Endothelial cell (in vitro differentiated cells): ENCODE measurements at places on chromosomes 11 and 22. TPM values are rescaled to one million over a fixed set of nuclear protein-coding genes. Genes with fewer than 3 reads are reported as not detected.
A peak's percentile ranks its signal among the peaks of the same experiment; 100 is the strongest.

DNA sequence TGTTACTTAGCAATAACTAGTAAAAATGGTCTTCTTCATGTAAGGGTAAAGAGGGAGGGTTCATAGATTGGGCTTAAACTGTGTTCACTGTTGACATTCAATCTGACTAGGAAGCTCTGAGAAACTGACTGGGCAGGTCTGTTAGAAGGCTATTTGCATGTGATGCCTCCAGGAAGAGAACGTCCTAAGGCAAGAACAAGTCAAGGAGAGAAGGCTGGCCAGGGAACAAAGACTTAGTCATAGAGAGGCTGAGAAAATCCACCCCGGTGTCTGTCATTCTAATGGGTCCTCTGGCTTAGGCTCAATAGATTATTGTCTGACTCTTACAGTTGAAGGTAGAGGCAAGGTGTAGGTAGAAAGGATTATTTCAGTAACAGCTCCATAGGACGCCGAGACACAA, 50.3 kb upstream of the CD44 start:
- no peaks in the 10 kb centered on the region for H3K36me3 ChIP-seq
- H3K4me3 ChIP-seq: no peak overlapping the region
- DNase-seq: no peak
- H3K4me1 ChIP-seq: peaks cover 17% of the 10 kb centered on the region

DNA sequence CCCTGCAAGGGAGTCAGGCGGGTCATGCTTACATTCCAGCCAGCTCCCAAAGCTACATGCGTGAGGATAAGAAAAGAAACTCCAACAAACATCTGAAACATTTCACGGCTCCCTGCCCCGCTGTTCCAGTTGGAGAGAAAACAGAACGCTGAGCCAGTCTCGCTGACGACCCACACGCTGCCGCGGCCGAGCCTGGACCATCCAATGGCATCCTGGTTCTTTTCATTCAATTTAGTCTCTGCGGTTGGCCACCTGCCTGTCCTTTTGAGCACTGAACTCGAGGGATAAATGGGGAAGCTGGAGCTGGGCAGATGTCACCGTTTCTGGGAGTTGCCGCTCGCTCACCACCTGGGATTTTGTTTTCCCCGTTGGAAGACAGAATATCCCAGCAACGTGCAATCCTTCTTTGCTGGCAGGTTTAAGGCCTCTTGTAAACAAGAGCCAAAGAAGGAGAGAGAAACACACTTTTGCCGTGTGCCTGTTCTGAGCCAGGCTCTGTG, 45.3 kb upstream of the SHISAL1 start:
- peaks cover 16% of the 10 kb centered on the region for H3K27me3 ChIP-seq
- H3K27ac ChIP-seq: no peak overlapping the region
- no peaks in the 10 kb centered on the region for H3K4me1 ChIP-seq
- no peak overlapping the region for H3K4me3 ChIP-seq

GRCh38 chr11:81332276-81332675, 1401.4 kb downstream of the FAM181B start:
- no peak overlapping the region for H3K27ac ChIP-seq
- DNase-seq: no peak

GRCh38 chr11:21119411-21119810, 450.0 kb downstream of the NELL1 start:
- no peak overlapping the region for H3K4me3 ChIP-seq
- no peak overlapping the region for H3K27ac ChIP-seq
- DNase-seq: no peak
- H3K4me1 ChIP-seq: peaks cover 5% of the 10 kb centered on the region

DNA sequence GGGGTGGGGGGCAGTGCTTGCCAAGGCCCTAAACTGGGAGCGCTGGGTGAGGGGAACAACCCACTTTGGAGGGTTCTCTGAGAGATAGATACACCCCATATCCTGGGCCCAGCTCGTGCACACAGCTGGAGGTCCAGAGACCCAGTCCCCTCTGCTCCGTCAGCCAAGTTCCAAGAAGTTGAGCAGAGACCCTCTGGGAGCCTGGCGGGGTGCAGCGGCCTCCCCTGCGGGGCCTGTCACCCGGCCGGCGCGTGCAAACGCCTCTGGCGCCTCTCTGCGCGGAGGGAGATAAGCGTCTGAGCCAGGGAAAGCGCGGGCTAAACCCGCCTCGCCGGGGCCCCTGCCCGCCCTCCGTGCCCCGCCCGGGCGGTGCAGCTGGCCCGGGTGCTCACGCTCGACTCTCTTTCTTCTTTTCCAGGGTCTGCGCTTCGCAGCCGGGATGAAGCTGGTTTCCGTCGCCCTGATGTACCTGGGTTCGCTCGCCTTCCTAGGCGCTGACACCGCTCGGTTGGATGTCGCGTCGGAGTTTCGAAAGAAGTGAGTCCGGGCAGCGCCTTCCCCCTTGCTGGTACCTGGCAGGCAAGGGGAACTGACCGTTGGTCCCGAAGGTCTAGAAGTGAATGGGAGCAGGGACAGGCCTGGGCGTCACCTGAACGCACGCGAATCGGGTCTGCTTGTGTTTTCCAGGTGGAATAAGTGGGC, 540 bp downstream of the ADM start:
- H3K4me1 ChIP-seq: peaks cover 36% of the 10 kb centered on the region
- DNase-seq: peak; percentile 48
- peak overlapping the region; percentile 95 for H3K4me3 ChIP-seq
- peaks cover 18% of the 10 kb centered on the region for H3K36me3 ChIP-seq
- peak overlapping the region; percentile 72 for H3K27ac ChIP-seq

DNA sequence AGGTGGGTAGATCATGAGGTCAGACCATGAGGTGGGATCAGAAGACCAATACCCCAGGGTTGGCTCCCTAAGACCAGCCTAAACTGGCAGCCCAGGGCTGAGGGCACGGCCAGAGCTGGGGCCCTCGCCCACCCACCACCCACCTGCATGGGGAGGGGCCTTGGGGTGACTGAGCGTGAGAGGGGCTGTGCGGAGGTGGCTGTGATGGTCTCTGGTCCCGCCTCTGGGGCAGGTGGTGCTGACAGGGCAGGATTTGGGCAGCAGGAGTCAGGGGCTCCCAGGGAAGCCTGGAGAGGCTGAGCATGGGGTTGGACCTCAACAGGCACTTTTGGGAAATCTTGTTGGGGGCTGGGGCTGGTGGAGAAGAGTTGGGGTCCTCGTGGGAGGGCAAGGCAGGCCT, 39.8 kb upstream of the MUC5AC start:
- no peak for DNase-seq
- no peak overlapping the region for H3K4me3 ChIP-seq

DNA sequence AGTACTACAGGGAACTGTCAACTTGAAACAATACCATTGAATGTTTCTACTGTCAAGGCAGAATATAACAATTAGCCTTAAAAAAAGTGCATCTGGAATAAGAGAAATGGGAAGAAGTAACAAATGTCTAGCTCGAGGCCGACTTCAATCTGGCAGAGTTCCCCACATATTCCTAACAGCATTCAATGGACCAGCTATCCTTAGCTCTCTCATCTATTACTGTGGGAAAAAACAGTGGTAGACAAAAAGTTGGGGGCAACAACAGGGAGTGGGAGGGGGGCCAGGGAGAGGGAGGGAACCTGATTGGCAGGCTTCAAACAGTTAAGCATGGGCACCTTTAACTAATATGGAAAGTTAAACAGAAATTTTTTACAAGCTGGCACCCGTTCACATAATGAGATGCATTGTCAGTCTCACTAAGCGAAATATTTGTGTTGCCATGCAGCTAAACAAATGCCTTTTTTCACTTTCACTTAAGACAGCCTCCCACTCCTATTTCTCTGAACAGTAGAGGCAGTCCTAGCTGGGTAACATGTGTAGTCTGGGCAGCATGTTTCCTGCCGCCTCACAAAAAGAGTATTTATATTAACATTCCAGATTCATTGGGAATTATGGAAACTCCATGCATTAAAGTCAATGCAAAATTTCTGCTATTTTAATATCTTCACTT, 62.2 kb upstream of the SOX6 start:
- no peak overlapping the region for H3K4me3 ChIP-seq
- no peak for DNase-seq
- peaks cover 10% of the 10 kb centered on the region for H3K4me1 ChIP-seq

DNA sequence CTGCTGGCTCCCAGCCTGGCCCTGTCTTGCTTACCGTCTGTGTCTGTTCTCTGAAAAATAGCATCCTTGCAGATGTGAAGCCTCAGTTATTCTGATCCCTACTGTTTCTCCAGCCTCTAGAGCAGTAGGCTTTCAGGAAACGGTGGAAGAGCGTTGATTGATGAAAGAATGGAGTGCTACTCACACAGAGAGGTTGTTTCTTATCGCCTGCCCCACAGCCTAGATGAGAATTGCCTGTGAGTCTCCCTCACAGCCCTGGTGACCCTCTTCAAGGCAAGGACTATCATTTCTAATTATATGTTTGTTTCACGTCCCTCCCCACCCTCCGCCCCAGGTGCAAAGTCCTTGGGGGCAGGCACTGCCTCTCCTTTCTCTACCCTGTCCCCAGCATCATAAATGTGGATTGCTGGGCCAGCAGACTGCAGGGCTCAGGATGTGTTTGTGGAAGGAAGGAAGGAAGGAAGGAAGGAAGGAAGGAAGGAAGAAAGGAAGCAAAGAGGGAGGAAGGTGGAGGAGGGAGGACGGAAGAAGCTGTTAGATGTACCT, 575.3 kb upstream of the B3GAT1 start:
- DNase-seq: no peak
- no peak overlapping the region for H3K4me3 ChIP-seq
- H3K36me3 ChIP-seq: no peaks in the 10 kb centered on the region
- H3K27me3 ChIP-seq: no peaks in the 10 kb centered on the region
- H3K4me1 ChIP-seq: peaks cover 6% of the 10 kb centered on the region

- peak overlapping the region; percentile 48 for H3K4me3 ChIP-seq
- H3K27ac ChIP-seq: no peak overlapping the region
- no peak for DNase-seq
These were observed 77.4 kb downstream of the SWAP70 start for GRCh38 chr11:9741260-9741659.

The PTPN5 gene
- 16.4 TPM for total RNA-seq

- H3K27ac ChIP-seq: peak within 1 kb of the TSS; percentile 15
- H3K27me3 ChIP-seq: peaks cover 6% of the 10 kb centered on the region
- no peaks in the 10 kb centered on the region for H3K36me3 ChIP-seq
- DNase-seq: peak; percentile 69
- peaks cover 15% of the 10 kb centered on the region for H3K4me1 ChIP-seq
These were observed at the start of gene DDX25 for GRCh38 chr11:125903711-125904659. Gene DDX25, plus strand, starts transcription at chr11:125904508. Its CDS starts 10 bp downstream, at chr11:125904518.

DNA sequence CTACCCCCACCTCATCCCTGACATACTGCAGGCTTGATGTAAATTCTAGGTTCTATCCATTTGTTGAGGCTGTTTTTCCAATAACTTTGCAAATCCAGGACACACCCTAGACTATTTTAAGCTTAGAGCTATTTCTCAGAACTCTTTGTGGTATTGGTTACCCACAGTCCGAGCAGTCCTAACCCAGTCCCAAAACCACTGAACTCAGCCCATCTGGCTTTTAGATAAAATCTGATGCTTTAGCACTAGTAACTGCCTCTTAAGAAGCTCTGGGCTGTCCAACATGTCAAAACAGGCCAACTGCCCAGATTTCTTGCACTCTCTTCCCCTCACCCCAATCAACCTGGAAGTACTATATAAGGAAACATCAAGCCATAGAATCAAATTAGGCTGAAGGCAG, 344.4 kb upstream of the CADM1 start:
- H3K27ac ChIP-seq: no peak overlapping the region
- no peaks in the 10 kb centered on the region for H3K4me1 ChIP-seq
- no peaks in the 10 kb centered on the region for H3K27me3 ChIP-seq
- DNase-seq: no peak
- no peak overlapping the region for H3K4me3 ChIP-seq

The MRGPRF gene
- 0.54 TPM for total RNA-seq

GRCh38 chr11:6705905-6706535, 22.9 kb upstream of the MRPL17 start:
- peaks cover 3% of the 10 kb centered on the region for H3K4me1 ChIP-seq
- DNase-seq: peak; percentile 52
- H3K27me3 ChIP-seq: no peaks in the 10 kb centered on the region

DNA sequence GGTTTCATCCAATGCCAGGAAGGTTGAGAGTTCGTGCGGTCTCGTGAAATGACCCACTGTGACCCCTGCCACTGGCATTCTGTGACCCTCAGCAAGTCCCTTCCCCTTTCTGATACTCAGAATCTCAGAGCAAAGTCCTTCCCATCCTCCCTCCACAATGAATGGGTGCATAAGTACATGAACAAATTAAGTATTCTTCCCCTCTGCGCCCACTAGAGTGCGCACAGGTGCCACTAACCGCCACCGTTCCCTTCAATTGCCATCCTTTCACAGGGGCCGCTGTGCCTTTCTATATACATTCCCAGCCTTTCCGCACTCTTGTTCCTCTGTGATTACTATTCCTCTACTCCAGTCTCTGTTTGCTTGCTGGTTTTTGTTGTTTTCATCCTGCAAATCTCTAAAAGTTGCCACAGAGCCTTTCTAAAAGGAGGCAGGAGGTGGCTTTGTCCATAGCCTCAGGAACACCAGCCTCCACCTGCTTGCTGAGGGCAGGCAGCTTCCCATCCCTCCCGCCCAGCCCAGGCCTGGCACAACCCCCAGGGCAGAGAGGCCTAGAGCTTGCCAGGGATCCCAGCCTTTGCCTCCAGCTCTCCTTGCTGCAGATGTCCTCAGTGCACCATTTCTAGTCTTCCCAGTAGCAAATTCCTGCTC, 6.7 kb upstream of the AP1B1 start:
- no peaks in the 10 kb centered on the region for H3K36me3 ChIP-seq
- H3K27me3 ChIP-seq: no peaks in the 10 kb centered on the region
- no peak overlapping the region for H3K4me3 ChIP-seq
- DNase-seq: peak; percentile 75

DNA sequence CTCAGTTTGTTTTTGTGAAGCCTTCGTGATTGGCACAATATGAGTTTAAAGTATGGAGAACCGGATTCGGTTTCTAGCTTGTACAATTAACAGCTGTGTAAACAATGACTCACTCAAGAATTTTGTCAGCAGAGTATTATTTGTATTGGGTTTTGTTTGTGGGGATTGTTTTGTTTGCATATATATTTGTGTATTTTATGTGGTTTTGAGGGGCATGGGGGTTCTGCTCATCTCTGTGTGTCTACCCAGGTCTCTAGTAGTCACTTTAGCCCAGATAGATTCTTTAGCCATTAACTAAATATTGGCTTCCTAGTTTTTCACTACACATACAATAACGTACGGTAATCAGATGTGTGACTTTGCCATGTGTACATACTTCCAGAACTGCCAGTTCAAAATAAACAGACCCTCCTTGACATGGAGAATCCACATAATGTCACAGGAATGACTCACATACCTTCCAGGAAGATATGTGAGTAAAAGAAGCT, 7.5 kb upstream of the MS4A7 start:
- no peak overlapping the region for H3K4me3 ChIP-seq
- H3K36me3 ChIP-seq: no peaks in the 10 kb centered on the region
- peaks cover 16% of the 10 kb centered on the region for H3K4me1 ChIP-seq
- no peaks in the 10 kb centered on the region for H3K27me3 ChIP-seq
- H3K27ac ChIP-seq: no peak overlapping the region

- H3K27ac ChIP-seq: no peak overlapping the region
- H3K27me3 ChIP-seq: peaks cover 5% of the 10 kb centered on the region
These were observed 33.0 kb upstream of the SOX10 start for GRCh38 chr22:38017272-38017920.

The HPS4 gene
- total RNA-seq: 34.2 TPM
